Putamen (tissue), 1 donor: ENCODE measurements at places on chromosomes 5 and 9.
A peak's percentile ranks its signal among the peaks of the same experiment; 100 is the strongest.

GRCh38 chr5:74877624-74878304 is 11.6 kb upstream of the FAM169A start:
- peak; percentile 75 for DNase-seq

GRCh38 chr5:203246-203930 is 12.1 kb downstream of the LRRC14B start:
- DNase-seq: no peak

GRCh38 chr5:59390989-59391388 is 502.5 kb downstream of the PDE4D start:
- DNase-seq: no peak

- no peak for DNase-seq
Observed at GRCh38 chr5:108361771-108362170, 20.1 kb downstream of the FBXL17 start.

DNA sequence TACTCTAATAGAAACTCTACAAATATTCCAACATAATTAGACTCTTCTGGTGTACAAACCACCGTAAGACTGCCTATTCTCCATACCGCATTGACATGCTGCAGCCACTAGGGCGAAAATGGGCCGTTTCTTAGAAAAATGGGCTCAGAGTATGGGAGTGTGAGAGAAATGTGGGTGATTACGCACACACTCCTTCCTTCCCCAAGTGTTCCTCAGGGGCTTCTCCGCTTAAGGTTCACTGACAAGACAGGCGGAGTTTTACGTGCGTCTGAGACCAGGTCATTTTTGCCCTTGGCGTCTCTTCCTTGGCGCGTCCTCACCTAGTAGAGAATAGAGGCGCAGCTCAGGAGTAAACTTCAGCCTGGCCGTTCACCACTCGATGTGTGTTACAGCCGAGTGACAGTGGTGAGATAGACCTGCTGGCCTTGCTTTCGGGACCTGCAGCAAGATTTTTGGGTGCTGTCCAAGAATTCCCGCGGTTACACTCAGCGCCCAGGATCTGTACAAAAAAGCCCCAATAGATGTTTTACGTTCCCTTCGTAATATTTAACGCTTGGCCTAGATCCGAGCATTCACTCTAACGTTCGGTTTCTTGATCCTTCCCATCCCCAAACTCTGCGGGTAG is 1.8 kb upstream of the NTRK2 start:
- DNase-seq: peak; percentile 58

- no peak for DNase-seq
Observed at GRCh38 chr5:11007269-11007870, 246.3 kb upstream of the DAP start.
